Activated naive CD8-positive, alpha-beta T cell treated with anti-CD3 and anti-CD28 coated beads, Interleukin-2, amount 50 U/mL, for 24 hours (primary cell): ENCODE measurements at places on chromosomes 12 and 14.

GRCh38 chr14:60723116-60723906 is 840 bp downstream of the SIX4 start:
- DNase-seq: peak; percentile 33

- DNase-seq: no peak
These were observed 13.9 kb upstream of the HDAC7 start for GRCh38 chr12:47833591-47834012.

DNA sequence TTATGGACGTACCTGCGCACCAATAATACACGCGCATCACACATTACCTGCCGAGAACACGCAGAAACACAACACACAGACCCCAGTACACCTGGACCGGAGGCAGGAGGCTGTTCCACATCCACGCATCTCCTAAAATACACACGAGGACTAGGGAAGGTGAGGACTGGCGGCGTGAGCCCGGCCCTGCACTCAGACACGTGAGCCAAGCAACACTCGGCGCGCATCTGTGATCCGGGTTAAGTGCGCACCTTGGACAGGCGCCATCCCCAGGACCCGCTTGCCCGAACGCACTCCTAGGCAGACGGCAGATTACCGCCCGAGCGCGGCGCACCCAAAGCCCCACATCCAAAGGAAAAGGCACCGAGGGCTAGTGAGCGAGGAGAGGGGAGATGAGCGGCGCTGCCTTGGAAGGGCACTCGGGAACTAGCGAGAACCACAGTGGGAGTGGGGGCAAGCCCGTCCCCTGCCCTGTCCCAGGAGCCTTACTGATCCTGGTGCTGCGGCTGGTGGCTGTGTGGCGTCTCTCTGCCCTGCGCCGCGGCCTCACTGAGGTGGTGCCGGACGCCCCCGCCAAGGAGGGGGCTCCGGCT is 417 bp downstream of the GLS2 start:
- DNase-seq: peak; percentile 33

DNA sequence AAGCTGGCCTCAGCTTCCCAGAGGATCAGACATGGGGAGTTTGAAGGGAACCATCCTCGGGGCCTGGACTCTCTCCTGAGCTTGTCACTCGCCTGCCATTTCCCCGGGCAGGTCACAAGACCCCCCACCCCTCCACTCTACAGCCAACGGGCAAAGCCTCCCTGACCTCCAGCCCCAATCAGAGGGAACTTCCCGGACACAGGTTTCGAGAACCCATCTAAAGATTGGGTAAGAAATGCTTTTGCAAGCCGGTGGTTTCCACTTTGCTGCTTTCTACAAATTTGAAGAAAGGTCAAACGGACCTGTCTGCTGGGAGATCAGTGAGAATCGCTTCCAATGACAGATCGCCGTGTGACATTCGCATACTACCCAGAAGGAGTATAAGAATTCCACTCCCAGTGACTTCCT is 89.6 kb downstream of the SCARB1 start:
- DNase-seq: peak; percentile 33

- no peak for DNase-seq
These were observed 179.8 kb downstream of the GALC start for GRCh38 chr14:87813211-87813610.

DNA sequence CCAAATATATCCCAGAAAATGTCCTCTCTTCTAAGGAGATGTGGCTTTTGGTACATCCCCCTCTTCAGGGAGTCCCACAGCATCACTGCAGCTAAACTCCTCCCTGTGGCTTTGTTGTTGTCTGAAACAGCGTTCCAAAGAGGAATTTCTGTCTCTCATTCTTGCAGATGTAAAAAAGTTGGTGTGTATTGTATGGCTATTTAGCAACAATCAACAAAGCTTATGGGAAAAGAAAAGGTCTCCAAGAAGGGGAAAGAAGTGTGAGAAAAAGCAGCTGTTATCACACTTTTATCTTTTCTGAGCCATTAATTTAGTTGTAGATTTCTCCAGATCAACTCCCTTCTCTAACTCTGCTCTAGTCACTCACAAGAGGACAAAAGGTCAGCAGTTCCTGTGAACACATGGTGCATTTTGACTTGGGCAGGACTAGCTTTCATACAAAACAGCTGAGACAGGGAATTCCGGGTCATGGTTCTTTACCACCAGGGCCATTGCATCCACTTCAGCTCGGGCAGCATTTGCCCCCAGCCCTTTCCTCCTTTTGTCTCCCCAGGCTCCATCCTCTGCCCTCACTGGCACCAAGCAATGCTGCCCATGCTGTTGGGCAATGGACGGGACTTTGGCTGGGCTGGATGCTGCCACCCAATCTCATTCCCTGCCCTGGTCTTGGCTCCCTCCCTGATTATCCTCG is 184.7 kb downstream of the TMX1 start:
- DNase-seq: no peak
